Heart left ventricle (tissue), 16 donors: ENCODE measurements at places on chromosomes 7 and 10. TPM values are rescaled to one million over a fixed set of nuclear protein-coding genes. Genes with fewer than 3 reads are reported as not detected.
A peak's percentile ranks its signal among the peaks of the same experiment; 100 is the strongest.

DNA sequence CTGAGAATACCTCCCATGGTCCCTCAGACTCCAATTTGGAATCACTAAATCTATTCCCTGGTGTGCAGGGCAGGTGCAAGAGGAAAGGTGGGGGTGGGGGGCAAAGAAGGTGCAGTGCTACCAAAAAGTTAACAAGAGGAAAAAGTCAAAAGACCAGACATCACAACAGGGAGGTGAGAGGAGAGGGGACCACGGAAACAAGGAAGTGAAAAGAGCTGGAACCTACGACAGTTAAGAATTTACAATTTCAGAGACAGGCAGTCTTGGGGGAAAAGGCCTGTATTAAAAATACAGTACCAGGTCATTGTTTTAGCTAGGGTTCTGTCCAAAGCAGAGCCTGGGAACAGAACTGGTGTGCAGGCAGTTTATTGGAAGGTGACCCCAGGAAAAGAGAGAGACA is 14.6 kb downstream of the ITGB1 start:
- no peak overlapping the region for H3K27ac ChIP-seq
- no peak overlapping the region for H3K4me3 ChIP-seq
- H3K27me3 ChIP-seq, result no peaks in the 10 kb centered on the region
- no peaks in the 10 kb centered on the region for H3K36me3 ChIP-seq
- H3K4me1 ChIP-seq, result peaks cover 82% of the 10 kb centered on the region

- no peak for DNase-seq
- peaks cover 44% of the 10 kb centered on the region for H3K4me1 ChIP-seq
- peaks cover 26% of the 10 kb centered on the region for H3K36me3 ChIP-seq
- H3K27ac ChIP-seq, result peak overlapping the region; percentile 78
- H3K4me3 ChIP-seq, result no peak overlapping the region
- H3K27me3 ChIP-seq, result no peaks in the 10 kb centered on the region
Measured at GRCh38 chr7:157397036-157397720, 60.4 kb downstream of the DNAJB6 start.

- H3K27ac ChIP-seq, result no peak overlapping the region
- H3K27me3 ChIP-seq, result no peaks in the 10 kb centered on the region
- H3K4me3 ChIP-seq, result no peak overlapping the region
- H3K4me1 ChIP-seq, result no peaks in the 10 kb centered on the region
Measured at GRCh38 chr7:7933915-7934526, 34.6 kb upstream of the GLCCI1 start.

- no peak for DNase-seq
- H3K4me1 ChIP-seq, result no peaks in the 10 kb centered on the region
- no peaks in the 10 kb centered on the region for H3K36me3 ChIP-seq
- no peak overlapping the region for H3K4me3 ChIP-seq
- H3K27me3 ChIP-seq, result no peaks in the 10 kb centered on the region
- no peak overlapping the region for H3K27ac ChIP-seq
Measured at GRCh38 chr7:134041477-134041876, 85.7 kb upstream of the LRGUK start.

- no peak for DNase-seq
- peak overlapping the region; percentile 32 for H3K4me3 ChIP-seq
- no peaks in the 10 kb centered on the region for H3K4me1 ChIP-seq
- peak overlapping the region; percentile 13 for H3K27ac ChIP-seq
- no peaks in the 10 kb centered on the region for H3K36me3 ChIP-seq
- H3K27me3 ChIP-seq, result no peaks in the 10 kb centered on the region
Measured at GRCh38 chr7:122881324-122881723, 4.9 kb downstream of the CADPS2 start.

DNA sequence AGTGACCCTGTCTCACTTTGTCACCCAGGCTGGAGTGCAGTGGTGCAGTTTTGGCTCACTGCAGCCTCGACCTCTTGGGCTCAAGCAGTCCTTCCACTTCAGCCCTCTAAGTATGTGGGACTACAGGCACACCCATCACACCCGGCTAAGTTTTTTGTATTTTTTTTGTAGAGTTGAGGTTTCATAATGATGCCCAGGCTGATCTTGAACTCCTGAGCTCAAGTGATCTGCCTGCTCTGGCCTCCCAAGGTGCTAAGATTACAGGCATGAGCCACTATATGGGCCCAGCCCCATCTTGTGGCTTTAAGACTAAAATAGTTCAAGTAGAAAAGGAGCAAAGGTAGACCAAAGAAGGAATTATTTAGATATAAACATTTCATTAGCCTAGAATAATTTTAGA is 65.5 kb downstream of the MLLT10 start:
- no peak for DNase-seq
- no peaks in the 10 kb centered on the region for H3K36me3 ChIP-seq
- H3K27ac ChIP-seq, result no peak overlapping the region
- H3K4me1 ChIP-seq, result no peaks in the 10 kb centered on the region

- peaks cover 6% of the 10 kb centered on the region for H3K36me3 ChIP-seq
- H3K4me3 ChIP-seq, result no peak overlapping the region
- no peaks in the 10 kb centered on the region for H3K4me1 ChIP-seq
- H3K27me3 ChIP-seq, result no peaks in the 10 kb centered on the region
Measured at GRCh38 chr7:154937837-154938236, 65.1 kb downstream of the PAXIP1 start.

- peak overlapping the region; percentile 61 for H3K27ac ChIP-seq
- H3K36me3 ChIP-seq, result no peaks in the 10 kb centered on the region
- no peaks in the 10 kb centered on the region for H3K27me3 ChIP-seq
- H3K4me1 ChIP-seq, result peaks cover 11% of the 10 kb centered on the region
Measured at GRCh38 chr10:58577437-58577777, 64.7 kb downstream of the BICC1 start.

- no peak overlapping the region for H3K27ac ChIP-seq
- H3K27me3 ChIP-seq, result peaks cover 30% of the 10 kb centered on the region
- no peak for DNase-seq
Measured at GRCh38 chr10:101287997-101288635, 58.9 kb upstream of the LBX1 start.

GRCh38 chr7:136303162-136303561 is 326.0 kb upstream of the MTPN start:
- H3K4me3 ChIP-seq, result no peak overlapping the region
- no peaks in the 10 kb centered on the region for H3K27me3 ChIP-seq
- DNase-seq, result no peak

DNA sequence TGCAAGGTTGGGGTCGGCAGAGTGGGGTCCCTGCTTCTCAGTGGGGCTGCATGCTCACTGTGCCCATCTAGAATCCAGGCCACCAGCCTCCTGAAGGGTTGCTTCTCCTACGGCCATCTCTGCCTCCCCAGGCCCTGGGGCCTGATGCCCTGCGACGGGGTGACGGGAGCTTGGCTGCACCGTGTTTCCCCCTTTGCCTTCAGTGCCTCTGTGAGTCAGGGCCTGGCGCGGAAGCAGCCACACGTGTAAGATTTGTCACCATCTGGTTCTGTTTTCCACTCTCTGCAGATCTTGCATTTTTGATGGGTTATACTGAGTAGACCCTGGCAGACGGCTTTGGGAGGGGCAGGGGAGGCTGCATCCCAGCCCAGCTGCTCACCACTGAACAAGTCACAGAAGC is 7.2 kb downstream of the ADAMTS14 start:
- no peak overlapping the region for H3K27ac ChIP-seq
- H3K4me3 ChIP-seq, result no peak overlapping the region
- H3K27me3 ChIP-seq, result no peaks in the 10 kb centered on the region
- H3K4me1 ChIP-seq, result peaks cover 3% of the 10 kb centered on the region

DNA sequence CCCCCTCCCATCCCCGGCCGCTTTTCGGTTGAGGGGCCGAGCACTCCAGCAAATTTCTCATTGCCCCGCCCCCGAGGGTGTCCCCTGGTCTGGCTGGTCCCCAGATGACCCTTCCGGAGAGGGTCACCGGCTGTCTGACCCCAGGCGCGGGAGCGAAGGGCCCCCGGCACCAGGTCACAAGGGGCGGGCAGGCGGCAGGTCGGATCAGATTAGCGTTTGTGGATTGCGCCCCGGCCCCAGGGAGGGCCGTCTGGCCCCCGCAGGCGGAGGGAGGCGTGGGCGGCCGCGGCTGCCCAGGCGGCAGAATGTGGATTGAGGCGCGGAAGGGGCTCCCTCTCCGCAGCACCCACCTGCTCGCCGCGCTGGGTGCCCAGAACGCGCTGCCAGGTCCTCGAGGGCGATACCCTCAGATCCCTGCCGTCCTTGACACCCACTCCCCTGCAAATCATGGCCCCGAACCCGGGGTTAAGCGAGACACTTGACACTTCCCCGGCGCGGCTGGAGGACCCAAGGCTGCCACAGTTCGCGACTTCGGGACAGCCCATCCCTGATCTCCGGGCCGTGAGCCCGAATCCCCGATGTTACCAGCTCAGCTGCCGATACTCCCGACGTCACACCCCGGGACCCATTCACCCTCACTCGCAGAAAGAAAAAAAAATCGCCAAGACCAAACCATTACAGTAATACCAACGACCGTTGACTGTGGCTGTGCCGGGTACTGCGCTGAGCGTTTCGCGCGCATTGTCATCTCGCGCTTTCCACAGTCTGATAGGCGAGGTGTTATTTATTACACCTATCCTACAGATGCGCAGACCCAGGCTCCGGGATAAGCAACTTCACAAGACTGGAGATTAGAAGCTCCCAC is 953 bp downstream of the NODAL start:
- H3K27ac ChIP-seq, result no peak overlapping the region
- peaks cover 19% of the 10 kb centered on the region for H3K4me1 ChIP-seq
- peaks cover 42% of the 10 kb centered on the region for H3K27me3 ChIP-seq
- no peak for DNase-seq

DNA sequence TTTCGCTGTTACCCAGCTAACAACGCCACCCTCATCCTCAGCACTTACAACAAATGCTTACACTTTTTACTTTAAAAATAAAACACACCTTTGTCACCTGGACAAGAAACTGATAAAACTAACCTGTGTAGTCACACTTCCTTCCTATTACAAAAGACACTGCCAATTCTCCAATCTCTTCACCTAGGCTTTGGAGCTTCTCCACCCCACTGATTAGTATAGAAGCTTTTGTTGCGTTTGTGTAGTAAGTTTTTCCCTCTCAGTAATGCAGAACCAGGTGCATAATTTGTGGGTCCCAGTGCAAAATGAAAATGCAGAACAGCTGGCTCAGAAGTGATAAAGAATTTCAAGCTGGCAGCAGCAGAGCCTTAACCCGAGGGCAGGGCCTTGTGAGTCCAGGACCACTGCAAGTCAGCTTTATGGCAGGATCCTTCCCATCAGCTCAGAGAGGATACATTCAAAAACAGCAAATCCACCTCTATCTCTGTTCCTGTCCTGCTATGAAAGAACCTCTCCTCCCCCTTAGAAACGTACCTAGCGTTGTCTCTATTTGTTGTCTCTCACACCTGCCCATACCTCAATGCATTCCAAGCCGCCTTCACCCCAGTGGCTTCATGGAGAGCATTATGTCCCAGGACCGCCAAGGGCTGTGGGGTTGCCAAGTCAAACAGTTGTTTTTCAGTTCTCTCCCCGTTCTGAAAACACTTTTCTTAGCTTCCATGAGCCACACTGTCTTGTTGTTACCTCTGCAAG is 40.3 kb upstream of the EGFR start:
- no peaks in the 10 kb centered on the region for H3K36me3 ChIP-seq
- DNase-seq, result no peak
- H3K27ac ChIP-seq, result no peak overlapping the region
- no peaks in the 10 kb centered on the region for H3K27me3 ChIP-seq
- H3K4me3 ChIP-seq, result no peak overlapping the region

- H3K4me3 ChIP-seq, result no peak overlapping the region
- H3K27me3 ChIP-seq, result no peaks in the 10 kb centered on the region
- DNase-seq, result no peak
- H3K27ac ChIP-seq, result no peak overlapping the region
Measured at GRCh38 chr7:114356133-114356532, 58.5 kb upstream of the FOXP2 start.

- no peaks in the 10 kb centered on the region for H3K27me3 ChIP-seq
- H3K36me3 ChIP-seq, result no peaks in the 10 kb centered on the region
- no peak overlapping the region for H3K4me3 ChIP-seq
- DNase-seq, result no peak
Measured at GRCh38 chr10:77601488-77601887, 36.1 kb downstream of the KCNMA1 start.

DNA sequence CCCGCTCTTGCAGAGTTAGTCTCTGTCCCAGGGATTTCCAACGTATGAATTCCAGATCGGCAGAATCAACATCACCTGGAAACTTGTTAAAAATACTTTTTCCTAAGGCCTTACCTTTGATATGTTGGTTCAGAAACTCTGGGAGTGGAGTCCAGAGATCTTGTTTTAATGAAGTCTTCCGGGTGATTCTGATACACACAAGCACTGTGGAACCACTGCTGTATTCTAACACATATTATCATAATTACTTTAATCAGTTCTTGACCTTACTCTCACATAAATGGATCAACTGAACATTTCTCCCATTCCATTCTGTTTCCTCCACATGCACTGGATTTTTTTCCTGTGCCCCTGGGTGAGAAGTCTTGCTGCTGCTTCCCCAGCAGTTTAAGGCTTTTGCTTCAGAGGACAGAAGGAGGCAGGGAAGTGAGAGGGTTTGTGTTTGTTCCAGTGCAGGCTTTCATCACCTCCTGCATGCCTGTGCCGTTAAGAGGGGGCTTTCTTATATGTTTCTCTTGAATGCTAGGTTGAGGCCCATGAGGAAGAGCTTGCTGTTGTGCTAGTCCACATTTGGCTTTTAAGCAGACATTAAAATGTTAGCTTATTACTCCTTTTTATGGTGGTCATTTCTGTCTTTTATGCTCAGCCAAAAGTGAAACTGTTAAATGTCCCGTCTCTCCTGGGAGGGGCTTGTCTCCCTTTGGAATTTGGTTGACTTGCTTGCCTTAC is 32.4 kb downstream of the CCSER2 start:
- H3K4me3 ChIP-seq, result peak overlapping the region; percentile 6
- H3K36me3 ChIP-seq, result no peaks in the 10 kb centered on the region
- DNase-seq, result no peak
- H3K27me3 ChIP-seq, result no peaks in the 10 kb centered on the region

DNA sequence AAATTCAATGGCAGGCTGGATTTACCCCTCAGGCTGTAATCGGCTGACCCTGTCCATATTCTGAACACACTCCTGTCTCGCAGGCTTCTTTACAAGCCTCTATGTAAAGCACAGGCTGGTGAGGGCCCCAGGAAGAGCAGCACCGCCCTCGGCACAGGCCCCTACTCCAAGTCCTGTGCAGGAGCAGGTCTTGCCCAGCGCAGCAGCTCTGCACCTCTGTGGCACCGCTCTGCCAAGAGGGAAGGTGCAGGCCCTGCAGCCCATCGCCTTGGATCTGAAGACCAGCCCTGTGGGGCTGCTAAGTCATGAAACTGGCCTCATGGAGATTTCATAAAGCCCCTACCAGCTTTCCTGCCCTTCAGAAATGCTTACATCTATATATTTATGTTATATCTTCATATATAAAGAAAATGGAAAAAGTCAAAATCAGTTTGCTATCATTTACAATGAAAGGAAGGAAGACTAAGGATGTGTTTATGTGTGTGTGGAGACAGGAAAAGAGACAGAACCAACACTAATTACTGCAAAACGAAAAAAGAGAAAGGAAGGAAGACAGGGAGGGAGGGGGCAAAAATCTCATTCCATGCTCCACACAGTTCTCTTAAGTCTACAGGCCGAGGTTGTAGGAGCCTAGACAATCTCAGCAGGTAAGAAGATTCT is 9.6 kb downstream of the TMEM176B start:
- no peaks in the 10 kb centered on the region for H3K27me3 ChIP-seq
- no peak overlapping the region for H3K27ac ChIP-seq
- H3K36me3 ChIP-seq, result no peaks in the 10 kb centered on the region
- DNase-seq, result no peak
- no peak overlapping the region for H3K4me3 ChIP-seq
- H3K4me1 ChIP-seq, result peaks cover 50% of the 10 kb centered on the region

GRCh38 chr10:93412801-93413200 is 69.3 kb downstream of the MYOF start:
- peaks cover 41% of the 10 kb centered on the region for H3K4me1 ChIP-seq
- peak overlapping the region; percentile 26 for H3K27ac ChIP-seq
- no peak for DNase-seq
- no peaks in the 10 kb centered on the region for H3K27me3 ChIP-seq

Gene MYH16
- total RNA-seq, result not detected

Gene ITGB8
- total RNA-seq, result 2.1 TPM

Gene CDH23
- 3.9 TPM for total RNA-seq

Gene CABCOCO1
- total RNA-seq, result not detected

Gene NPC1L1
- not detected for total RNA-seq

Gene ANTXRL
- 0.42 TPM for total RNA-seq

Gene CFAP43
- not detected for total RNA-seq

Gene HOXA3
- not detected for total RNA-seq

Gene HOGA1
- 82.6 TPM for total RNA-seq
